ENCODE measurements at places on chromosomes 1 and 21. TPM values are rescaled to one million over a fixed set of nuclear protein-coding genes. Genes with fewer than 3 reads are reported as not detected.

DNA sequence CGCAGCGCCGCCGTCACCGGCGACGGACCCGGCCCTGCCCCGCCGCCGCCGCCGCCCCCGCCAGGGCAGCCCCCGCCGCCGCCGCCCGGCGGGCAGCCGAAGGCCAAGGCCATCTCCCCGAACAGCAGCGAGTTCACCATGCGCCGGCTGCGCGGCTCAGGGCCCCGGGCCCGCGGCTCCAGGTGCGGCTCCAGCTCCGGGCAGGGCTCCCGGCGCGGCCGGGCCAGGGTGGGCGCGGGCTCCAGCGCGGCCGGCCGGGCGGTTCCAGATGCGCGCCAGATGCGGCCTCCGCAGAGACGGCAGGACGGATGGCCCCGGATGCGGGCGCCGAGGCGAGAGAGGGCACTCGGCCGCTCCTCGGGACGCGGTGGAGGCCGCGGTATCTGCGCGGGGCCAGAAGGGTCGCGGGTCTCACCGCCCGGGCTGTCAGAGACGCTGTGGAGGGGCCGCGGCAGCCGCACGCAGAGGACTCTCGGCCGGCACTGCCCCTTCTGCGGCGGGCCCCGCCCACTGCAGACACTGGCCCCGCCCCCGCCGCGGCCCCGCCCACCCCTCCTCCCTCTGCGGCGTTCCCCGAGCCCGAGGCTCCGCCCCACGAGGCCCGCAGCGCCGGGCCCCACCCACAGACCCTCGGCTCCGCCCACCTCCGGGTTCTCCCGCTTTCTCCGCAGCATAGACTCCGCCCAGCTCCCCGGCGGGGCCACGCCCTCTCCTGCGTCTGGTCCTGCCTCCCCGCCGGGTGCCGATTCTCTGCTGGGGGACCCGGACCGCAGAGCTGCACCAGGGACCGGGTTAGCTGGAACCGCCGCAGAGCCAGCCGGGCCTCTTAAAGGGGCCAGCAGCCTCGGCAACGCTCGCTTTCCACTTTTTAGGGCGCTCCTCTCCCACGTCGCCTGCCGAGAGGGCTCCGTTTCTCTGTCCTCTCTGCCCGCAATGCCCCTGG is at the start of gene IFFO2:
TSS of gene IFFO2 (minus strand) at position 484 of the 943 bp plus-strand sequence. CDS start at position 140, 344 bp downstream.
- peak; percentile 98 for DNase-seq

DNA sequence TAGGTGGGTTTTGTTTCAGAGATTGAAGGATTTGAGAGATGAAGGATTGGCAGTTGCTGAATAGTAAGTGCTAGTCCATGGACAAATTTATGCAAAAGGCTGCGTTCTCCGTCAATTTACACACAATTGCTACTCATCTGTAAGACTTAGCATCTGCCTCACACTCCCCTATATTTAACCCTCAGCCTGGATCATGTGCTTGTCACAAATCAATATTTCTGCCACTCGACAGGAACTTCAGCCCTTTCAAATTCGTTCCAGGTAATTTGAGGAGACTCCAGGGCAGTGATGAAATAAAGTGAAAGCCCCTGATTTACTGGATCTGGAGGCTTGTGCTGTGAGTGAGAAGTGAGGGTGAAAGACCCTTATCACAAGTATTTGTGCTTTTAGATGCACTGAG is 105.6 kb upstream of the UBE2U start:
- no peak for DNase-seq

- DNase-seq = no peak
These were observed 13.8 kb downstream of the PIP5K1A start for GRCh38 chr1:151211972-151212705.

DNA sequence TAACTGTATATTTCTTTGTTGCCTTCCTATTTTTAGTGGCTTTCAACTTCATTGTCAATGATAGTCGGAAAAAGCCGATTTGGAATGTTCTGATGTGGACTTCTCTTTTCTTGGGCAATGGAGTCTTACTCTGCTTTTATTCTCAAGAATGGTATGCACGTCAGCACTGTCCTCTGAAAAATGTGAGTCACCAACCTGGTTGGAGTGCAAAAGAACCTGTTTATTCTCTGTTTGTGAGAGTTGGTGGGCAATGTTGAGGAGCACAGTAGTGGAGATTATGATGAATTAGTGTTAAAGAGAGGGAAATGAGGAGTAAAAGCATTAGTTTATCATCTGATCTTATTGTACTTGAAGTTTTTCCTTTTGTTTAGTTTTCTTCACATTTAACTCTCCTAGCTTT is 14.5 kb upstream of the AXDND1 start:
- no peak for DNase-seq

- peak; percentile 49 for DNase-seq
These were observed 5.4 kb downstream of the HMGN2 start for GRCh38 chr1:26477446-26478152.

GRCh38 chr1:4971666-4972065 is 317.3 kb downstream of the AJAP1 start:
- no peak for DNase-seq

DNA sequence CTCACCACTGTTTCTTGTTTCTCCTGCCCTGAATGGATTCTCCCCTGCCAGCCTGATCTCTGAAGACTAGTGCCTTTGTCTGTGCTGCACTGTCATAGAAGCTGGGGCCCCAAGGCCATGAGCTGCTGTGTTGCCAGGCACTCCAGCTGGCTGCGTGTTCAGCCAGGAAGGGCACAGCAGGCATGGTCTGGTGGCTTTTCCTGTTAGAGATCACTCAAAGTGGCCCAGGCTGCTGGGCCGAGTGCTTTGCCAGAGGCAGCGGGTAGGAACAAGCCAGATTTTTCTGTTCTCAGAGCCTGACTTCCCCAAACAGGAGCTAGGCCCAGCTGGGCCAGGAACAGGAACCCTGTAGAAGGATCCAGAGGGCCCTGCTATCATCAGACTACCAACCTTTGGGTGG is 5.2 kb downstream of the ADPRS start:
- peak; percentile 90 for DNase-seq

- peak; percentile 85 for DNase-seq
These were observed at the start of gene S100A6 for GRCh38 chr1:153535242-153536011. TSS of gene S100A6 (minus strand) at chr1:153535991. CDS start at chr1:153535339, 652 bp downstream.

- no peak for DNase-seq
These were observed 6.6 kb downstream of the MR1 start for GRCh38 chr1:181040284-181040865.

DNA sequence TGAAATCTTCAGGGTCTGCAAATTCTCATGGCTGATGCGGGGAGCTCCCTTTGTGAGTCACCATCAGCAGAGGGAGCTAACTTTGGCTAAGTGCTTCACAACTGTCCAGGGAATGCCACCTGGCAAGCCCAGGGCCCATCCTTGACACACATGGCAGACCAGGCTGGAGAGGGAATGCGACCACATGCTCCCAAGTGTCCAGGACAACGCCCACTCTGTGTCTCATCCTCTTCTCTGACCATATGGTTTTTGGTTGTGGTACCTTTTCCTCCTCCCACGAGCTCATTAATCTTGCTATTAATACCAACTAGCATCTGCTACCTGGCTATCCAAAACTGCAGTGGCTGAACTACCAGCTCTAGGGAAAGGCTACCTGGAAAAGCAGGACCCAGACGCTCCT is 37.1 kb upstream of the CLSTN1 start:
- peak; percentile 92 for DNase-seq

- DNase-seq = no peak
These were observed 4.9 kb downstream of the TRIM46 start for GRCh38 chr1:155178441-155179111.

DNA sequence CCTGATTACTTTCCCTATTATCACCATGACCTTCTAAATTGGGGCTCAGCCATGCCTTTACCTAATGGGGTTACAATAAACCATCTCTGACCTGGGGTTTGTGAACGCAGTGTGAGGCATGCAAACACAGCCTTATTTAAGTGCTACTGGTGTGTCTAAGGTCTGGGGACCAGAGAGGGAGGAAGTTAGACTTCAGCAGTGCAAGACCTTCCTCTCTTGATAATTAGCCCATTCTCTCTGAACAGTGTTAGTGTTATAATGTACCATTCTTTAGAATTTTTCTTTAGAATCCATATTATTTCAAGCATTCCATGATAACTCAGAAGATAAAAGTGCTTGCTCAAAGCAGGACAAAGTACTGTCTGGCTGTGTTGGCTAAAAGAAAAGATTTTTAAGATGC is 10.5 kb upstream of the LRRC8D start:
- no peak for DNase-seq

- DNase-seq = peak; percentile 93
These were observed 12.8 kb downstream of the PPFIA4 start for GRCh38 chr1:203038891-203039608.

- DNase-seq = no peak
These were observed 1.3 kb upstream of the FTCD start for GRCh38 chr21:46156678-46157077.

DNA sequence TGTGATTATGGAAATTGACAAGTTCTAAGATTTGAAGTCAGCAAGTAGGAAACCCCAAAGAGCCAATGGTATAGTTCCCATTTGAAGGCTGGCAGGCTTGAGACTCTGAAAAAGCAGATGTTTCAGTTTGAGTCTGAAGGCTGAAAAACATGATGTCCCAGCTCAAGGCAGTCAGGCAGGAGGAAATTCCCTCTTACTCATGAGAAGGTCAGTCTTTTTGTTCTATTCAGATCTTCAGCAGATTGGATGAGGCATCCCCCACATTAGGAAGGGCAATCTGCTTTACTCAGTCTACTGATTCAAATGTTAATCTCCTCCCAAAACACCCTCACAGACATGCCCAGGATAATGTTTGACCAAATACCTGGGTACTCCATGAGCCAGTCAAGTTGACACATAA is 372.5 kb upstream of the ST6GALNAC5 start:
- no peak for DNase-seq

DNA sequence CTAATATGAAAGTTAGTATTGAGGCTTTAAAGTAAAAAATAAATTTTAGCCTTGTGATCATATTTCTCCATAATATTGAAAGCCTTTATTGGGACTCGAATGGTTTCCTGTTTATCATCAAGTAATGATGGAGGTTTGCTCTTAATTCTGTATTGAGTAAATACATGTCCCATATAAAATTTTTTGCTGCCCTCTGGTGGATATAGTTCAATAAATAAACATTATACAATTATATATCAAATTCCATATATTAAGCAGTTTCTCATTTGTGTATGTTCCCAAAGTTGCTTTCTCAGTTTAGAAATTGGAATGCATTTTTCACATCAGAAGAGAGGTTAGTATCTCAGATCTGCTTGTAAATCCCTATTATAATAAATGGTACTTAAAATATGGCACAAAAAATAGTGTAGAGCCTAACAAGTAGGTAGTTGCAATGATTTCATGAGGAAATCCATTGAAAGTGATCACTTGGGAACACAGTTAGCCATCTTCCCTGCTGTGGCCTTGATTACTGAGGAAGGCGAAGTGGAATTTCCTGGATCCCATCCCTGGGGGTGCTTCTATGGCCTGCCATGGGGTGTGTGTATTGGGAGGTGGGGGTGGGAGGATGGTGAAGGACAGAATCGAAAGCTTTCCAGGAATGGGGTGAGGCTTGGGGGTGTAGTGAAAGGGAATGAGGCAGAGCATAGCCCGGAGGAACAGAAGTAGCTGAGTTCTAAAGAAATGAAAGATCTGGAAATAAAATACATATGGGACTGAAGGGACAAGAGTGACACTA is 84.1 kb upstream of the C21orf91 start:
- DNase-seq = peak; percentile 6

DNA sequence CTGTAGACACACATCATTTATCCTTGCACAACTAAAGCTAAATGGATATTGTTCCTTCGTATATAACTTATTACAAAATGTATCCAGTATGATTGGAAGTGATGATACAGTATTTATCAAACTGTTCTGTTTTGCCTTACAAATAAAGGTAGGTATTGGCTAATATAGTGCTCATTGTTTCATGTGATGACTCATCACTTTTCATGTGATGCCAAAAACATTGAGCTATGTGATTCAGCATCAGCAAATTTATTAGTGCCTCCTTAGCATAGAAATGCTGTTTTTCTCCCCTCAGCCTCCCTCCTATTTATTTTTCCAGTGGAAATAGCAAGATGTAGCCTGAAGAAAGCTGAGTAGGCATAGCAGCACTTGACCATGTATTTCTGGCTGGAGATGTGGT is 228.6 kb upstream of the LYPLAL1 start:
- DNase-seq = no peak

The EPHA8 gene
- total RNA-seq = not detected

The CCNL2 gene
- total RNA-seq = 79.4 TPM

The PRRX1 gene
- total RNA-seq = 1.8 TPM

The ELF3 gene
- total RNA-seq = 3.8 TPM

The ACOT11 gene
- total RNA-seq = 7.1 TPM

The ADARB1 gene
- total RNA-seq = 68.1 TPM

The TDRD10 gene
- total RNA-seq = 0.17 TPM

The CELA3B gene
- not detected for total RNA-seq

The B3GALT5 gene
- not detected for total RNA-seq

The GJB3 gene
- not detected for total RNA-seq

All from G401 (cell line).